Activated CD4-positive, alpha-beta T cell treated with anti-CD3 and anti-CD28 coated beads for 24 hours (primary cell): ENCODE measurements at places on chromosomes 3 and 15.

- DNase-seq, result no peak
Measured at GRCh38 chr3:157167371-157168042, 7.6 kb upstream of the CCNL1 start.

DNA sequence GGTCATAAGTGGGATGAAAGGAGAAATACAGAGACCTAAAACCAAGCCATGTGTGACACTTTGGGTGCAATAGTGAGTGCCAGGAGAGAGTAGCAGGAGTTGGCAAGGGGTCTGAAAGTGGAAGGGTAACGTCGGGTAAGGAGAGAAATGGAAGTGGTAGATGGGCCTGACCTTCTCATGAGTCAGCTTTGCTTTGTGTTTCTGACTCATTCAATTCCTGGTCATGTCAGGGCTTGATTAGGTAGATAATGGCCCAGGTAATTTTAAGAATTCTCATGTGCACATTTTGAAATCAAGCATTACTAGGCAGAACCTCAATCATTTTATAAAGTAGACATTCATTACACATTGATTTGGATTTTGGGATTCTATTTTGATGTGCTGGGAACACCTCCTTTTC lies 262.5 kb downstream of the SOX2 start:
- DNase-seq, result no peak

DNA sequence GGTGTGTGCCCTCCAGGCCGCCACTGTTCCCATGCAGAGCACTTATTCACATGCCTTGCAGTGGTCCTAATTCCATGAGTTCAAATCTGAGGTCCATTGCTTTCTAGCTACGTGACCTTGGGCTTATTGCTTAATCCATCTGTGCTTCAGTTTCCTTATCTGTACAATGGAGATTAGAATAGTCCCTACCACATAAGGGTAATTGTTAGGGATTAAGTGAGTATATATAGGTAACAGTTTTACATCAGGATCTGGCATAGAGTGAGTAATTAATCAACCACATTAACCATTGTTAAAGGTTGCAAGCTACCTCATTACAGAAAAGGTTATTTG lies 7.6 kb downstream of the CPN2 start:
- DNase-seq, result no peak

DNA sequence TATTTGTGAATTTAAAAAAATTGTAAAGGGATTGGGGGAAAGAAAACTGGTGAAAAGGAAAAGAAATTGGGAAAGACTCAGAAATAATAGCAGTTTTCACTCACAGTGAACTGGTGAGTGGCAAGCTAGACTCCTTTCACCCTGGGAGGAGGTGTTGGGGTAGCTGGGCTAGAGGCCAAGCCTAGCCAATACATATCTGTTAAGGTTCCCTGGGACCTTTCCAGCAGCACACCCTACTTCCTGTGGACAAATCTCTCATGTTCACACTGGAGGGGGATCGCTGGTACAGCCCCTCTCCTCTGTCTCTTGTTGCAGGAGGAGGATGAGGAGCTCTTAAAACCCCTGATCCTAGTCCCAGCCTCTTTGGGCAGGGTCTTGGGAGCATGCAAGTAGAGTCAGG lies 3.7 kb upstream of the RPP25 start:
- no peak for DNase-seq

GRCh38 chr3:73681610-73682009 lies 56.9 kb upstream of the PDZRN3 start:
- DNase-seq, result no peak

DNA sequence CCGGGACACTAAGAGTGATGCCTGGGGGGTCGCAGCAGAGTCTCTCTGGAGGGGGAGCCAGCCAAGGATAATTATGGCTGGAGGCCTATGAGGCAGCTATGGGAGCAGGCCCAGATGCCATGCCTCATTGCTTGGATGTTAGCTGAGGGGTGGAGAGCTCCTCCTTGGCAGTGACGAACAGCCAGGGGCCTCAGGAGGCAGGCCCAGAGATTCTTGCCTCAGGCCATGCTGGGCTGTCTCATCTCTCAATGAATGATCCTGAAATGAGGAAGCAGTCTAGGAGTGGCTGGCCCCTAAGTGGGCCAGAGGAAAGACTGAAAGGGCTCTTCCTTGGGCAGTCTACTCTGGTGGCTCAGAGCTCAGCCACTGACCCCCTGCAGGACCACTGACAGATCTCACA lies 21.3 kb downstream of the KIF9 start:
- DNase-seq, result no peak

DNA sequence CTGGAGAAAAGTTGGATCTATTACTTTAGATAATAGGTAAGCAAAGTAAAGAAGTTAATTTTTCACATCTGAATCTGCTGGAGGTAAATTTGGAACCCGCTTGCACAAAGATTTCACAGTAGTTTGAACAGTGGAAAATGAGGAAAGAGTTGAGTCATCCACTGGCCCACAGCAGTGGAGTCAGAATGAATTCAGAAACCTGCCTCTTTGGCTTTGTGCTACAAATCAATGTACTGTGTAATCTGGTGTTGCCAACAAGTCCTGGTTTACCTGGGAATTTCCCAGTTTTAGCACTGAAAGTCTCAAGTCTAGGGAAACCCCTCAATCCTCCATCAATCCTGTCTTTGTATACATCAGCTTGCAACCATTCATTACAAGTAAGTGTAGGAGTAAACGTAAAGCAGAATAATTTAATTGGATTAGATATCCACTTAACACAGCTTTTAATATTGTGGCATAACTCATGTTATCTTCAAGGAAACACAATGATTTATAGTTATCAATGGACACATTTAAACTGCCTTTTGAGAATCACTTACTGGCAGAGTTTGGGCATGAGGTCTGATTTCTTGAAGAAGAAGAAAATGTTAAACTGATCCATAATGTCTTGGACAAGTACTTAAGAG lies 100.6 kb downstream of the DCLK3 start:
- no peak for DNase-seq

DNA sequence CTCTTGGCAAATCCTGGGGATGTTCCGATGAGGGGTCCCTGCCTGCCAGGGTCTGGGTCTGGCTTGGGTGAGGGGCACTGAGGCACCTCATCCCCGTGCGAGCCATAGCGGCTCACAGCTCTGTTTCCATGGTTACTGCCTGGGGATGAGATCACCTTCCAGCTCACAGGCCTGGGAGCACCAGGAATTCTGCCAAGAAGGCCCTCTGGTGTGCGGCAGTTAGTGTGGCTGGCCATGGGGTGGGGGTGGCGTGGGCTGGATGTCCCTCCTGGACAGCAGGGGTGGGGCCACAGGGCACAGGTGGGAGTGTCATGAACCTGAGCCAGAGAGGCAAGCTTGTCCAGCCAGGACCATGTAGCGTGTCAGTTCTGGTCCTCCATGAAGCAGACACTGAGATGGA lies 22.1 kb upstream of the PRR23E start:
- DNase-seq, result no peak

GRCh38 chr15:67840749-67841512 lies 1.1 kb upstream of the RNU6-1 start:
- no peak for DNase-seq

DNA sequence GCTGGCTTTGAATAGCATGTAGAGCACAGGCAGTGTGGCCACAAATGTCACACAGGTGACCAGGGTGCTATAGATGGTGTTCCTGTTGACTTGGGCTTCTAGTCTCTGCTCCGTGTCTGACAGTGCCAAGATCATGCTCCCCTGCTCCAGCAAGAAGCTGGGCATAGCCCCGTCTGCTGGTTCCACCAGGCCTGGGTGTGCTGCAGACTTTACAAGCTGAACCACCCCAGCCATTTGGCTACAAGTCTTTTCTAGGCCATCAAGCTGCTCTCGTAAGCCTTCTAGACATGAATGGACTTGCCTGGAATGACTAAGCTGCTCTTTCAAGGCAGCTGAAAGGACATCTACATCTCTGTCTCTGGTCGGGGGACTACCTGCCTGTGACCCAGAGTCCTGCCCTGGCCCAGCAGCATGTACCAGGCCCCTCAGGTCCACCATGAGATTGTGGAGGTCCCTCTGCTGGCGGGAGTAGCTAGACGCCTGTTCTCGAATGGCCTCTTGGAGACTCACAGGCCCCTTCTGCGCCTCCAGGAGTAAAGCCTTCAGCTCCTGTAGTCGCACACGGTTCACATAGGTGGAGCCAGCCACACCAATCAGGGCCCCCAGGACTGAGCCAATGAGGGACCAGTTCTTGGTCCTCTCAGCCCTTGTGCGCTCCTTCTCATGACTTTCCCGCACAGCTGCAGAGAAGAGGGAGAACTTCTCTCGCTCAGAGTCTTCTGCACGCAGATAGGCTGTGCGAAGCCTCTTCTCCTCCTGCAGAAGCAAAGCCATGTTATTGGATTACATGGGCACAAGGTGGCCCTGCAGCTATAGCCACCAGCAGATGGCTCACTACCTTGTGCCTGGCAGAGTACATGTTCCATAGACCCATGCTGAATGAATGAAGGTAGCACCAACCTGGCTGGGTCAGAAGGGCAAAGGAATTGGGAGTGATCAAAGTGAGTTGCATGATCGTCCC lies 2.8 kb upstream of the PLXNB1 start:
- no peak for DNase-seq

DNA sequence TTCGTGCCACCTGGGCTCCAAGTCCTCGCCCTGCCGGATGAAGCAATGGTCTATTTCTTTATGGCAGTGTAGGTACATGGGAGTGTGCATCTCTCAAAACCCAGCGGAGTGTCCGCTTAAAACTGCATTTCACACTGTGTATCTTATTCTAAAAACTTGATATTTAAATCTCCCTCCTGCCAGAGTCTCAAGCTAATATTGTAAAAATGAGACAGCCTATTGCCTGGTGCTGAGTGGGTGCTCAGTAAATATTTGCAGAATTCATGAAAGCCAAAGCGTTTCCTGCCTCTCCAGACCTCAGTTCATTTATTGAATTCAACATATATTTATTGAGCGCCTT lies 330 bp upstream of the TBC1D2B start:
- DNase-seq, result no peak

DNA sequence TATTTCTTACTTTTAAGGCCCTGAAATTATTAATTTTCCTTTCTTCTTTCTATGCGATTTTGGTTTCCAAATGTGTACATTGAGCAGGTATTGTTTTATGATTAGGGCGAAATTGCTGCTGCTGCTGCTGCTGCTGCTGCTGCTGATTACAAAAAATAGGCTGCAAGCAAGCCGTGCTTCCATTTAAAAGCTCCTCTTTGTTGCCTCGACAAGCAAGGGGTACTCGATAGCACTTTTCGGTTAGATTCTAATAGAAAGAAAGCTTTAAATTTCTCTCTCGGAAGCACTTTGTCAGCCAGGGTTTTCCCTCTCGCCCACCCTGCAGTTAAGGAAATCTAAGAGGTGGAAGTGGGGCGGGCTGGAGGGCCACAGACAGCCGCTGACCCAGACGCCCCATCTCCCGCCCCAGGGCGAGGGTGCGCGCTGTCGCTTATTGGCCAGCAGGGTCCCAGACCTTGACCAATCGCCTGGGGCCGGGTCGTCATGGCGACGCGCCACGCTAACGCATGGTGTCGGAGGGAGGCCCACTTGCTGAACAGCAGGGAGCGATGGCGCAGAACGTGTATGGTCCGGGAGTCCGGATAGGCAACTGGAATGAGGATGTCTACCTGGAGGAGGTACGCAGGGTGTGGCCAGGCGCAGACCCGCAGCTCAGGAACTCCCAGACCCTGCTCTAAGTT lies at the start of gene CFAP161:
Gene CFAP161, plus strand, starts transcription at position 489 of the 680 bp plus-strand sequence. Its CDS starts 60 bp downstream, at position 549.
- DNase-seq, result peak; percentile 33

DNA sequence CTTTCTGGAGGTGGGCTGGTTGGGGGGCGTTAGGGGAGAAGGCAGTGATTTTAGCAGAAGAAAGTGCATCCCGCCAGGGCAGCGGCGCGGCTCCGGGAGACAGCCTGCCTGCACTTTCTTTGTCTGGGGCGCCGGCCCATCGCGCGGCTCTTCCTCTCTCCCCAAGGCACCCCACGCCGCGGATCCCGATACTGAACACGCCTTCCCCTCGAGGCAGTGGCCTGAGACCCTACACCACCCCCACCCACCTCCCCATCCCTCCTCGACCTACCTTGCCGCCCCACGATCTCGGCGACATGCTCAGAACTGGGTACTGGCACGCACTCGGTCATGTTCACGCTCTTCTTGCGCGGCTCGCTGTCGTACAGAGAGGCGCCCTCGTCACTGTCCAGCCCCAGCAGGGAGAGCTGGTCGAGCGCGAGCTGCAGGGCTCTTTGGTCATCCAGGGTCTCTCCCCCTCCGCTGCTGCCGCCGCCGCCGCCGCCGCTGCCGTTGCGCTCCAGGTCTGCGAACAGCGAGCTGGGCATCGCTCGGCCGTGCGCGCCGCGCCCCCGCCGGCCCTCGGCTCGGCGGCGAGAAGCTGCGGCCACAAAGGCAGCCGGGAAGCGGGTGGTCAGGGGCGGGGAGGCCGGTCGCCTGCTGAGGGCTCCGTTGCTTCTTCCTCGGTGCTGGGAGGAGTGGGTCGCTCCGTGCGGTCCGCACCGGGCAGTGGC lies 483 bp downstream of the MEX3B start:
- no peak for DNase-seq

GRCh38 chr15:32784581-32784980 lies 66.8 kb downstream of the GREM1 start:
- no peak for DNase-seq

GRCh38 chr15:64635499-64636495 lies 139.6 kb downstream of the RBPMS2 start:
- DNase-seq, result no peak

DNA sequence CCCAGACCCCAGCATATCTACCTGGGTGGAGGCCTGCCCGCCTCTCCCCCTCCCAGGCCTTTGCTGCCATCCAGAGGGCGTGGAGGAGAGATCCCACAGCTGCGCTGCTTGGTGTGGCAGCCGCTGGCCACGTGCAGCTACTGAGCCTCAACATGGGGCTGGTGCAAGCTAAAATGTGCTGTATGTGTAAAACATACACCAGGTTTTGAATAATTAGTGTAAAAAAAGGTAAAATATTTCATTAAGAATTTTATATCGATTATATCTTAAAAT lies 95.8 kb downstream of the SEC22A start:
- DNase-seq, result no peak

GRCh38 chr3:181966393-181966792 lies 254.7 kb downstream of the SOX2 start:
- no peak for DNase-seq

DNA sequence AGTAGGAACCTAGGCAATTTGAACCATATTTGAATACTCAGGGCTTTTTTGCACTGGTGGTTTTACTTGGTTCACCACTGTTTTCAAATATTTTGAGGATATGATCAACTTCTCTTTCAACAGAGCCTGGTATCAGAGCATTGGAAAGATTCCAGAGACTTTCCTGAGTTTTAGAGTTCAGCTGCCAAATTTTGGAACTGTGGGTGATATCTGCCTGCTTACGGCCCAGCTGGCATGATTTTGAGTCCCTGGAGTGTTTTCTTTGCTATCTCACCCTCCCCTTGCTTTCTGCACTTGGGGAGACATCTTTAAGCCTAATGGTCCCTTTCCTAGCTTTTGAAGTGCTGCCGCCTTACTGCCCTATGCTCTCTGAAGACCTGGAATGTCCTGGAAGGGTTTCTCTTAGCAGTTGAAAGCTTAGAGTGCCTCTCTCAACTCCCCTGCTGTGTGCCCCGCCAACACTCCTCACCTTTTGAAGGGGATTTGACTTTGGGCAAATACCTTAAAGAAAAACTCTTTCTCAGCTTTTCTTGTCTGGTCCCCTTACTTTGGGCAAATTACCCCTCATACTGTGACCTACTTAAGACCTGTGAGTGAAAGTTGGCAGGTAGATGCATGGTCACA lies 539.1 kb downstream of the MFSD1 start:
- no peak for DNase-seq
